Sigmoid colon (tissue), 7 donors: ENCODE measurements at places on chromosomes 11 and 22. TPM values are rescaled to one million over a fixed set of nuclear protein-coding genes. Genes with fewer than 3 reads are reported as not detected.

DNA sequence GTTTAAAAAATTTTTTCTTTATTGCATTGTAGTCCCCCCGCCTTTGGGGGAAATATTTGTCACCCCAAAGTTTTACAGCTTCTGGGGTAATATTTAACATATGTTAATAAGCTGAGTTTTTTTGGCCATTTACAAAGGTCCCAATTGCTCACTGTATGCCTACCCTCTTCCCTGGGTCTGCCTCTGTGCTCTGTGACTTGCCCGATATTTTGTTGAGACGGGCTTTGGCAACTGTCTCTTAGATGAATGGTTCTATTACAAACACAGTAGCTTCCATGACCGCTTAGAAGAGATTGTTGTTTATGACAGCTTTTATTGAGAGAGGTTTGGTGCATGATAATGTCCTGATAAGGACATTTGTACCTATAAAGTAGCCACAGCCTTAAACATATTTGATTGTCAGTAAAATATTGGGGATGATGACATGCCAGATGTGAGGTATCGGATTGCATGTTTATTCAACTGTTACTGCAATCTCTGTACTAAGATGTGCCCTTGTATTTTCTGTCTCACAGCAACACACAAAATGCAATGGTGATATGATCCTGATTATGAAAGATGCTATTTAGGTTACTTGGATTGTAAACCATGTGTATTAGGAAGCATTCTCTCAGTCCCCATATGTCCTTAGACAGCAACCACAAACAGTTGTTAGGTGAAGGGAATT, 103.1 kb downstream of the TEAD1 start:
- no peak for DNase-seq

GRCh38 chr11:3164552-3165151, 458 bp downstream of the OSBPL5 start:
- peak; percentile 70 for DNase-seq

Gene CELSR1
- 0.23 TPM for polyA plus RNA-seq

- no peak for DNase-seq
Observed at GRCh38 chr22:17250380-17251082, 31.3 kb upstream of the ADA2 start.

Gene OR5P2
- polyA plus RNA-seq = not detected

- DNase-seq = peak; percentile 88
Observed at GRCh38 chr11:3156282-3156660, 8.8 kb downstream of the OSBPL5 start.

DNA sequence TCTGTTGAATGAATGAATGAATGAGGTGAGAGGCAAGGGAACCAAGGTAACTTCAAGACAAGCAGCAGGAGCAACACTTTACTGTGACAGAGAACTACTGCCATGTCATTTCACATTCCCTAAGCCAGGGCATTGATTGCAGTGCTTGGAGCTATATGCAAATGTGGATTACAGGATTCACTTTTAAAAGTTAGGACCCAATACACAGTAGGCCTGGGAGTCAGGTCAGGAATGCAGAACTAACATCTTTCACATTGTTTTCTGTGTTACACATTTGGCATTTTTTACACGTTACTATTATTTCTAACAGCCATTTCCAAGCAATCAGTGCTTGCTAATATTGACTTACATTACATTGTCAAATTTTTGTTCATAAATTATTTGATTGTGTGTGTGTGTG, 26.2 kb upstream of the ME3 start:
- no peak for DNase-seq

Gene UBQLN3
- not detected for polyA plus RNA-seq

- DNase-seq = no peak
Observed at GRCh38 chr11:8192016-8192895, 23.4 kb upstream of the RIC3 start.

GRCh38 chr11:92837595-92837994, 131.9 kb upstream of the MTNR1B start:
- no peak for DNase-seq

- DNase-seq = peak; percentile 50
Observed at GRCh38 chr11:66687831-66688281, 10.2 kb upstream of the RBM4B start.

DNA sequence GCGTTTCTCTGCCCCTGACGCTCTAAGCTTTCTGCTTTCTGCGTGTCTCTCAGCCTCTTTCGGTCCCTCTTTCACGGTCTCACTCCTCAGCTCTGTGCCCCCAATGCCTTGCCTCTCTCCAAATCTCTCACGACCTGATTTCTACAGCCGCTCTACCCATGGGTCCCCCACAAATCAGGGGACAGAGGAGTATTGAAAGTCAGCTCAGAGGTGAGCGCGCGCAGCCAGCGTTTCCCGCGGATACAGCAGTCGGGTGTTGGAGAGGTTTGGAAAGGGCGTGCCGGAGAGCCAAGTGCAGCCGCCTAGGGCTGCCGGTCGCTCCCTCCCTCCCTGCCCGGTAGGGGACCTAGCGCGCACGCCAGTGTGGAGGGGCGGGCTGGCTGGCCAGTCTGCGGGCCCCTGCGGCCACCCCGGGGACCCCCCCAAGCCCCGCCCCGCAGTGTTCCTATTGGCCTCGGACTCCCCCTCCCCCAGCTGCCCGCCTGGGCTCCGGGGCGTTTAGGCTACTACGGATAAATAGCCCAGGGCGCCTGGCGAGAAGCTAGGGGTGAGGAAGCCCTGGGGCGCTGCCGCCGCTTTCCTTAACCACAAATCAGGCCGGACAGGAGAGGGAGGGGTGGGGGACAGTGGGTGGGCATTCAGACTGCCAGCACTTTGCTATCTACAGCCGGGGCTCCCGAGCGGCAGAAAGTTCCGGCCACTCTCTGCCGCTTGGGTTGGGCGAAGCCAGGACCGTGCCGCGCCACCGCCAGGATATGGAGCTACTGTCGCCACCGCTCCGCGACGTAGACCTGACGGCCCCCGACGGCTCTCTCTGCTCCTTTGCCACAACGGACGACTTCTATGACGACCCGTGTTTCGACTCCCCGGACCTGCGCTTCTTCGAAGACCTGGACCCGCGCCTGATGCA, at the start of gene MYOD1:
MYOD1 (plus strand) TSS at position 544 of the 910 bp plus-strand sequence; CDS start at position 756, 212 bp downstream.
- DNase-seq = peak; percentile 63

Gene OR8D4
- polyA plus RNA-seq = 0.03 TPM

GRCh38 chr11:46856605-46857343, 10.7 kb upstream of the CKAP5 start:
- DNase-seq = no peak

GRCh38 chr11:78027759-78028158, 4.7 kb upstream of the KCTD14 start:
- DNase-seq = no peak
